Ovary (tissue), 10 donors: ENCODE measurements at places on chromosomes 3 and 15.
A peak's percentile ranks its signal among the peaks of the same experiment; 100 is the strongest.

- H3K4me1 ChIP-seq, result peaks cover 2% of the 10 kb centered on the region
- no peak overlapping the region for H3K4me3 ChIP-seq
- no peaks in the 10 kb centered on the region for H3K27me3 ChIP-seq
- no peaks in the 10 kb centered on the region for H3K36me3 ChIP-seq
- no peak for DNase-seq
Measured at GRCh38 chr3:28912120-28912885, 368.6 kb upstream of the RBMS3 start.

- H3K4me1 ChIP-seq, result no peaks in the 10 kb centered on the region
- H3K36me3 ChIP-seq, result no peaks in the 10 kb centered on the region
- no peak overlapping the region for H3K27ac ChIP-seq
- no peak overlapping the region for H3K4me3 ChIP-seq
- no peak for DNase-seq
Measured at GRCh38 chr15:101153801-101154656, 97.8 kb downstream of the CHSY1 start.

- H3K27me3 ChIP-seq, result no peaks in the 10 kb centered on the region
- no peak for DNase-seq
- H3K36me3 ChIP-seq, result no peaks in the 10 kb centered on the region
- H3K27ac ChIP-seq, result no peak overlapping the region
- no peak overlapping the region for H3K4me3 ChIP-seq
- no peaks in the 10 kb centered on the region for H3K4me1 ChIP-seq
Measured at GRCh38 chr3:15585111-15585845, 16.1 kb downstream of the HACL1 start.

DNA sequence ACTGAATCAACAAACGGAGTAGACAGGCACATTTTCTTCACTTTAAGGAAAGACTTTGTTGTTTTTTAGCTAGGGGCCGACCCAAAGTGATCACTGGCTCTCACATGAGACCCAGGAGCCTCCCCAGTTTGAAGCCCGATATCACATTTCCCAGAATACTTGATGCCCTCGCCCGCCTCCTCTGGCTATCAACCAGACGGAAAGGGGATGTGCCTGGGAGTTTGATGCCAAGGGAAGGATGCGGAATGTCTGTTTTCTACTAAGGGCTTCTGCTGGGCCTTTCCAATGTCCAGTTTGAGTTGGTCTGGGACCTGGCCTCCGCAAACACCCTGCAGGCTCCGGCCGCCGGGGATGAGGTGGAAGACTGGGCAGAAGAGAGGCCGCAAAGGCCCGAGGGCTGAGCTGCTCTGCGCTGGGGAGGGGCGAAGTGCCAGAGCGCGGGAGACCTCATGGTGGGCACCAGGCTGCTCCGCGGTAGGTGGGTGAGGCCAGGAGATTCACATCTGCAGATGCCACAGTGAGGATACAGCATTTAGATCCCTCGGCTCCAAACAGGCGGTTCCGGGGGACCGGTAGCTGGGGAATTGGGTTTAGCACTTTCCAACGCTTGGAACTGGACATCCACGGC, 491 bp upstream of the ZNF774 start:
- DNase-seq, result no peak
- H3K4me1 ChIP-seq, result peaks cover 2% of the 10 kb centered on the region
- H3K4me3 ChIP-seq, result peak overlapping the region; percentile 96
- H3K27ac ChIP-seq, result no peak overlapping the region
- H3K36me3 ChIP-seq, result no peaks in the 10 kb centered on the region

DNA sequence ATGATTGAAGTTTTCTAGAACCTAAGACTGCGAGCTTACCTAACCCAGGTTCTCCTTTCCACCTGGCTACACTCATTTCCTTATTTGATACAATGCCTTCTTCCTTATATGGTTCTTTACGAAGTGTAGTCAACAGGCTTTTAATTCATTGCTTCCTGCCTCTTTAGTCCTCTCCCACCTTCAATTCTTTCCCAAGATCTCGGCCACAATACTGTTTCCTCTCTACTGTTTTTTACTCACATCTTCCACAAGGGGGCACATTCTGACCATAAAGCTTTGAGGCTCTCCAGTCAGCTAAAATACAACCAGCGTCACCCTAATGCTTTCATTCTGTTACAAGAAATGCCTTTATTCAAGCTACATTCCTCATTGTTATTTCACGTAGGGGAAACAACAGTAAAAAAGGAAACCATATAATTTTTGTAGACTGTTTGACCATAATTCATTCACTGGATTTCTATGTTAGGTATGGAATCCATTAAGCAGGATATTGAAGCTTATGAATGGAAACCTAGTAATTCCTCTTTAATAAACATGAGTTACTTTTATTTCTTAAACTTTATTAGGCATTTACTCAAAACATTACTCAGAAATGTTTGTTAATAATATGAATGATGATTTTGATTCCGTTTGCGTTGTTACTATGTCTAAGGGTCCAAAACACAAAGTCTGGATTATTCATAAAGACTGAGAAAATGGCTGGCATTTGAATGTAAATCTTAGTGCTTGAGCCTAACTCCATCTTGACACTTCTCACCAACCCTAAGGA, 29.5 kb upstream of the VEPH1 start:
- DNase-seq, result no peak
- no peaks in the 10 kb centered on the region for H3K36me3 ChIP-seq
- H3K27me3 ChIP-seq, result no peaks in the 10 kb centered on the region

GRCh38 chr3:193963808-193964516, 172.0 kb upstream of the HES1 start:
- no peaks in the 10 kb centered on the region for H3K27me3 ChIP-seq
- H3K4me1 ChIP-seq, result no peaks in the 10 kb centered on the region
- no peak overlapping the region for H3K4me3 ChIP-seq
- no peak for DNase-seq

DNA sequence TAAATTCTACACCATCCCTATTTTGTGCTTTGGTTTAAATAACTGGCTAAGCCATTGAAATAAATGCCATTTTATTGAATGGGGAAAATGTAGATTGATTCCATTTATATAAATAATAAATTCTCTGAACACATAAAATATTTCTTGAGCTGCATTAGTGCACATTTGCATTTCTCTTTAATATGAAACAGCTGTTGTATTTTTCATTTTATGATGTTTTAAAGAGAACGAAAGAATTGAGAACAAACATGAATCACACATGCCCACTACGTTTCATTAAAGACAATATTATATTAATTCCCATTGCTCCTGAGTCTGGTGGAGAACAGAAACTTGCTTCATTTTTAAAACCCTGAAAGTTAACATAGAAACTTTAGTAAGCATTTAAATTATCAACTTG, 235.7 kb upstream of the CFAP20DC start:
- H3K4me3 ChIP-seq, result no peak overlapping the region
- DNase-seq, result no peak
- H3K4me1 ChIP-seq, result no peaks in the 10 kb centered on the region
- H3K27me3 ChIP-seq, result no peaks in the 10 kb centered on the region

DNA sequence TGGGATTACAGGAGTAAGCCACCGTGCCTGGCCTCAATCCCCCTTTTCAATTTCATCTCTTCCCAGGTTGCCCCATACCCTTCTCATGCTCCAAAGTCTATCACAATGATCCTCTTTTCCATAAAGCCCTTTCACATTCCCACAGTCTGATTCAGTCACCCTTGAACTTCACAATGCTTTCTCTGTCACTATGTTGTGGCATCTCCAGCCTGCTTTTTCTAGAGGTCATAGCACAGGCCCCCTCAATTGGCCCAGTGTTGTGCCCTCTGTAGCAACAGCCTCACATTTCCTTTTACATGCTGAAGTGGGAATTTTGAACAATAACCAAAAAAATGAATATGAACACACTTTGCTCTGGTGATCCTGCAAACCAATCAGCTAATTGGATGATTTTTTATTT, 21.5 kb downstream of the DRD3 start:
- H3K4me1 ChIP-seq, result no peaks in the 10 kb centered on the region
- H3K27me3 ChIP-seq, result no peaks in the 10 kb centered on the region
- H3K36me3 ChIP-seq, result no peaks in the 10 kb centered on the region
- H3K27ac ChIP-seq, result no peak overlapping the region

GRCh38 chr3:134768837-134769236, 26.2 kb upstream of the EPHB1 start:
- no peak overlapping the region for H3K27ac ChIP-seq
- H3K27me3 ChIP-seq, result no peaks in the 10 kb centered on the region
- H3K4me1 ChIP-seq, result no peaks in the 10 kb centered on the region

GRCh38 chr3:101571028-101571895, 2.7 kb upstream of the PCNP start:
- peaks cover 1% of the 10 kb centered on the region for H3K4me1 ChIP-seq
- DNase-seq, result no peak
- no peak overlapping the region for H3K4me3 ChIP-seq
- H3K36me3 ChIP-seq, result no peaks in the 10 kb centered on the region

DNA sequence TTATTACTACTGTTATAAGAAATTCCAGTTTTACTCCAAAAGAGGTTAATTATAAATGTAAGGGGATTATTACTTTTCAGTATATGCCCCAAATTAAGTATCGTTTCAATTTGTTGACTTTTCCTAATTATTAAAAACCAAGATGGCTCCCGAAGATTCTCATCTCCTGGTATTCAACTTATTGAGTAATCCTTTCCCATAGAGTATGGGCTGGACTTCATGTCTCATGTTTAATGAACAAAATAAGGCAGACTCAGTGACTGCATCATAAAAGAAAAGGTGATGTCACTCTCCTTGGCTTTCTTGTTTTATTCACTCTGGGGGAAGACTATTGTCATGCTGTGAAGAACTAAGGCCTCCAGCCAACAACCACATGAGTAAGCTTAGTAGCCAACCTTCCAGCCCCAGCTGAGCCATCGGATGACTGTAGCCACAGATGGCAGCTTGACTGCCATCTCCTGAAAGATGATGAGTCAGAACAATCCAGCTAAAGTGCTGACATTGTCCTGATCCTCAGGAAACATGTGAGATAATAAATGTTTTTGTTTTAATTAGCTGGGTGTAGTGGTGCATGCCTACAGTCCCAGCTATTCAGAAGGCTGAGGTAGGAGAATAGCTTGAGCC, 17.3 kb downstream of the IGF2BP2 start:
- H3K4me3 ChIP-seq, result no peak overlapping the region
- no peaks in the 10 kb centered on the region for H3K27me3 ChIP-seq
- H3K4me1 ChIP-seq, result no peaks in the 10 kb centered on the region
- DNase-seq, result no peak
- no peaks in the 10 kb centered on the region for H3K36me3 ChIP-seq

DNA sequence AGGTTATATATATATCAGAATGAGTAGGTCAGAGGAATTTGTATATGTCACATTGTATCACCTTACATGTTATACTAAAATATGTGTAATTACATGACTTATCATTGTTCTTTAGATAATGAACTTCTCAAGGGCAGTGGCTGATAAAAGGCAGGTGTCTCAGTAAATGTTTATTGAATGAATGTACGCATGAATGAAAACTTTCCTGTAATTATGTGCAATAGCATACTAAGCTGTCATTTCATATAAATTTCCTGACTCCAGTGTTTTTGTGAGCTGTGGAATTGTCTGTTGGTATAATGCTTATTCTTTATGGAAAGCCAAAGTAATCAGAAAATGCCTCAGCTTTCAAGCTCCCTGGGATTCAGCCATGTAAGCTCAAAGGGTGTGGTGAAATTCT, 4.2 kb downstream of the TBC1D23 start:
- H3K4me1 ChIP-seq, result peaks cover 8% of the 10 kb centered on the region
- H3K27me3 ChIP-seq, result no peaks in the 10 kb centered on the region
- DNase-seq, result no peak

DNA sequence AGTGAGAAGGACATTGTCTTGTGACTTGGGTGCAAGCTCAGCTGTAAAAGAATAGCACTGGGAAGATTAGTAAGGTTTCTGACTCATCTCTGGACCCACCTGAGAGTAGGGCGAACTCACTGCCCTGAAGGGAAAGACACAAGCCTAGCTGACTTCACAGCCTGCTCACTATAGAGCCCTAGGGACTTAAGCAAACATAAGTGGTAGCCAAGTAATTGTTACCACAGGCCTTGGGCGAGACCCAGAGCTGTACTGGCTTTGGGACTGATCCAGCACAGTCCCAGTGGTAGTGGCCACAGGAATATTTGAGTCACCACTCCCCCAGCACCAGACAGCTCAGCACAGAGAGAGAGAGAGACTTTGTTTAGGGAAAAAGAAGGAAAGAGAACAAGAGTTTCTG, 429.9 kb downstream of the TBL1XR1 start:
- H3K27ac ChIP-seq, result no peak overlapping the region
- no peaks in the 10 kb centered on the region for H3K36me3 ChIP-seq
- H3K27me3 ChIP-seq, result no peaks in the 10 kb centered on the region
- no peak for DNase-seq
- H3K4me3 ChIP-seq, result no peak overlapping the region

GRCh38 chr3:122774564-122774963, 19.1 kb downstream of the HSPBAP1 start:
- H3K27ac ChIP-seq, result no peak overlapping the region
- H3K36me3 ChIP-seq, result no peaks in the 10 kb centered on the region
- no peaks in the 10 kb centered on the region for H3K4me1 ChIP-seq
- no peaks in the 10 kb centered on the region for H3K27me3 ChIP-seq

DNA sequence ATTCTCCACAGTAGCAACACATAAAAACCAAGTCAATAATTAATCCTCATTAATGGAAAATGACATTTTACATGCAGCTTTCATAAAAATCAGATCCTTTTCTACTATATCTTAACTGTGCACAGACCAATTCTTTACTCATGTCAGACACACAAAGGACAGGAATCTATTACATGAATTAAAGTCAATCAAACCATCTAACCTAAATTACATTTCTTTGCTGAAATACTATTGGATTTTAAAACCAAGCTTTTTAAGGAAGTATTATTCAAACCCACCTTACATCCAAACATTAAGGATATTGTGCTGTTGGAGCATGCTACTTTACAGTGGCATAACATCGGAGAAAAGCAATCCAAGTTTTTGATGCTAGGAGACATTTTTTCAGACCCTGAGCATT, 72.8 kb downstream of the DLG1 start:
- H3K4me1 ChIP-seq, result no peaks in the 10 kb centered on the region
- no peaks in the 10 kb centered on the region for H3K36me3 ChIP-seq
- H3K27ac ChIP-seq, result no peak overlapping the region
- no peaks in the 10 kb centered on the region for H3K27me3 ChIP-seq

- no peak overlapping the region for H3K4me3 ChIP-seq
- H3K4me1 ChIP-seq, result no peaks in the 10 kb centered on the region
- no peaks in the 10 kb centered on the region for H3K27me3 ChIP-seq
- no peaks in the 10 kb centered on the region for H3K36me3 ChIP-seq
- H3K27ac ChIP-seq, result no peak overlapping the region
Measured at GRCh38 chr15:74920456-74920855, 13.8 kb upstream of the FAM219B start.
